ENCODE measurements at places on chromosomes 7 and 10.
A peak's percentile ranks its signal among the peaks of the same experiment; 100 is the strongest.

DNA sequence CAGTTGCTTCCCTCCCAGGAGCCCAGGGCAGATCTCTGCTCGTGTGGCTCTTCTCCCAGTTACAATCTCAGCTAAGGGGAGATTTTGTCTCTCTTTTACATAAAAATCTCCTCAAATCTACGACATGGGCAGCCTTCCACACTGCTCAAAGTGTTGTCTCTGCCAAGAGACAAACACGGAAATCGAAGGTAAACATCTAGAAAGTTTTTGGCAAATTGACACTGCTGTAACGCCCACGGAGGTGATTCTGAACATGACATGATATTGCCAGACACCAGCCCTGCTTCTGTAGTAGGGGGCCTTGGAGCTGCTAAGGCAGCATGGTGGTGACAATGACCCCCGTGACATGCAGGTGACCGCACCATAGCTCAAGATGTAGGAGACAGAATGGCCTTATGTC lies 128.3 kb downstream of the CCDC3 start:
- DNase-seq, result no peak

GRCh38 chr7:15400440-15400839 lies 161.4 kb downstream of the AGMO start:
- no peak for DNase-seq

DNA sequence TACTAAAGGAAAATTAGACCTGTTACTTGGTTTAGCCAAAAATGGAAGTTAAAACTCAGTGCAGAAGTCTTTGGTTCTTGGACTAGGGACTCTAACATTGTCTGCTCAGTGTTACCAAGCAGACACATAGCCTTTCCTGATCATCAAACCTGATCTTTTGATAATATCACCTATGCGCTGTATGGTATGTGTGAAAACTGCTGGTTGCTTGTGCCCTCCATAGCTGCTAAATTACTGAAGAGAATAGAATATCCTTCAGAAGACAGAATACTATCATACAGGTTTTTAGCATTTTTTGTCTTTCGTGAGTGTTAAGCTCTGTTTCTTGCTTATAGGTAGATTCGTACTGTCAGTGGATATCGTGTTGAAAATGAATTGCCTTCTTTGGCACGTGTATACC lies 68.7 kb downstream of the ST7 start:
- DNase-seq, result no peak

- DNase-seq, result no peak
Measured at GRCh38 chr7:54145716-54146115, 396.5 kb upstream of the VSTM2A start.

GRCh38 chr7:24910551-24911212 lies 69.3 kb downstream of the OSBPL3 start:
- no peak for DNase-seq

DNA sequence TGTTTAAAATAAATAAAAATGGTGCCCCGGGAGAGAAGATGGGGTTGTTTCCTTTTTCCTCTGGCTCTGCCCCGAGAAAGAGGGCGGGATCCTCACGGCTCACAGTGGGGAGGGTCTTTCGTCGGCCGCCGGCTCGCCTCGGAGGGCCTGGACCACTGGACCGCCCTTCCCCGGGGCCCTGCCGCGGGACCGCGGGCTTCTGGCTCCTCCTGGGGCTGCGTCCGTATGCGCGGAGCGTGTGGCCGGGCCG lies 3.5 kb upstream of the IGF2BP3 start:
- no peak for DNase-seq

DNA sequence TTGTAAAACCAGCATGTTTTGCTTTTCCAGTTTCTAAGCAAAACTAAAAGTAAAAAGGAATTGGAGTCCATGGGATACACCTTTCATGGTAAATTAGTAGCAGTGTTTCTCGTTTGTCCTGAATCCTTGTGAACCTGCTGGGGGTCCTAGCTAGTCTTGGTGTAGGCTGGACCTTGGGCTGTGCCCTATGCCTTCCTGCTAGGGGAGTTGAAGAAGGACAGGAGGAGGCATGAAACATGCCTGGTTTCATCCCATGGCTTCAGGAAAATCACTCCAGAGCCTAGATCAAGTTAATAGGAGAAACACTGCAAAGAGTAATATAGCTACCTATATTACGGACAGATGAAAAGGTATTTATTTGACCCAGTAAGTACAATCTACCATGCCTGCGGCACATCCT lies 41.1 kb upstream of the GDF10 start:
- no peak for DNase-seq

- no peak for DNase-seq
Measured at GRCh38 chr10:21022821-21023220, 125.7 kb upstream of the NEBL start.

GRCh38 chr10:52283174-52283573 lies 30.9 kb upstream of the DKK1 start:
- no peak for DNase-seq

DNA sequence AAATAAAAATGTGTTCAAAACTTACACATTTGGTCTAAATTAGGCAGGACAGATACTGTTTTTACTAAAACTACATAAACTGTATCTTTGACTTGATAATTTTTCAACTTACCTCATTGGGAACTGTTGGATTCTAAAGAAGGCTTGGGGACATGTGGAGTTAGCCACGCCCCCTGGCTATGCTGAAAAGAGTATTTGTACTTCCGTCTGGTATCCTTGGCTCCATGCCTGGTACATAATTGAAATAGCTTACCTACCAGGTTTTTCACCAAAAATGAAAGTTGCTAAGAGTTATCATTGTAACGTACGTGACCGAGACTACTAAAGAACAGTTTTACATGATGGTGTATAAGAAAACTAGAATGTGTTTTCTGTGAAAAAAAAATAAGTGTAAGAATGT lies 604.8 kb upstream of the IGFBP3 start:
- no peak for DNase-seq

DNA sequence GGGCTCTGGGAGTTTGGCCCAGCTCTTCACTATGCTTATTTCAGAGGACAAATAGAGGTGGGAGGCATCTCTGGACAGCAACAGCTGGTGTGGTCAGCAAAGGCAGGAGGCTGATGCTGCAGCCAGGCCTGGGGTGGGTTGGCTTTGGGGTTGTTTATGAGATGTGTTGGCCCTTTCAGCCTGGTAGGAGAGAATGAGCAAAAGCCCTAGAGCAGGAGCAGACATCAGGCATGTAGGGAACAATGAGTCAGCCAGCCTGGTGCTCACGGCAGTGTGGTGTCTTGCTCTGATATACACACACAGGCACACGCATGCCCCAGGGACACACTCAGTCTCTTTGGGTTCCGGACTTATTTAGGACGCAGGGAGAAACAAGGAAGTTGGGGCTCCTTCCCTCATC lies 157.1 kb downstream of the PRKCQ start:
- no peak for DNase-seq

GRCh38 chr10:124279882-124280281 lies 138.8 kb downstream of the OAT start:
- no peak for DNase-seq

DNA sequence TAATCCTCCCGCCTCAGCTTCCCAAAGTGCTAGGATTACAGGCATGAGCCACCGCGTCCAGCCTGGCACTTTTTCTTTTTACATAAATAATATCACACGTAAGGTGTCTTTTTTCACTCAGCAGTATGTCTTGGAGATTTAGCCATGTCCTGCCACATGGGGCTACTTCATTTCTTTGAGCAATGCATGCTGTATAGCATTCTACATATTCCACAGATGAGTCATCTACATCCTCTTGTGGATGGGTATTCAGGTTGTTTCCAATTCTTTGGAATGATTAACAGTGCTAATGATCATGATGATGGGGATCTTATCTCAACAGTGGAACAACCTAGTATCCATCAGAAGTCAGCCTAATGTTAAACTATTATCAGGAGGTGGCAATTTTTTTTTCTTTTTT lies 50.8 kb downstream of the ZNF503 start:
- DNase-seq, result no peak

DNA sequence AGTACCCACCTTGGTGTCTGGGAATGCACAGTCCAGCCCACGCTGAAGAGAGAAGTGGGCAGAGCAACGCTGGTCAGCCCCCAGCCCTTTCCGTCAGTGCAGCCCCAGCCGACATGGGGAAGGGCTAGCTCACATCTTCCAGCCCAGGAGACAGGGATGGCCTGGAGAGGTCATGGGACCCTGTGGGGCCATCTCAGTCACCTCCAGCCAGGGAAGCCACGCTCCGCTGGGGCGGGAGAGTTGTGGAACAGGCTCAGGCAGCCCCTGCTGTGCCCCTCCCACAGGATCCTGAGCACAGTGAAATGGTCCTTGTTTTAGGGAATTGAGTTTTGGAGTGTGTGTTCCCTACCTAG lies 85.1 kb downstream of the PAXIP1 start:
- DNase-seq, result peak; percentile 5

- DNase-seq, result no peak
Measured at GRCh38 chr10:59323831-59324401, 38.4 kb downstream of the FAM13C start.

- DNase-seq, result no peak
Measured at GRCh38 chr10:508726-509125, 180.7 kb downstream of the DIP2C start.

DNA sequence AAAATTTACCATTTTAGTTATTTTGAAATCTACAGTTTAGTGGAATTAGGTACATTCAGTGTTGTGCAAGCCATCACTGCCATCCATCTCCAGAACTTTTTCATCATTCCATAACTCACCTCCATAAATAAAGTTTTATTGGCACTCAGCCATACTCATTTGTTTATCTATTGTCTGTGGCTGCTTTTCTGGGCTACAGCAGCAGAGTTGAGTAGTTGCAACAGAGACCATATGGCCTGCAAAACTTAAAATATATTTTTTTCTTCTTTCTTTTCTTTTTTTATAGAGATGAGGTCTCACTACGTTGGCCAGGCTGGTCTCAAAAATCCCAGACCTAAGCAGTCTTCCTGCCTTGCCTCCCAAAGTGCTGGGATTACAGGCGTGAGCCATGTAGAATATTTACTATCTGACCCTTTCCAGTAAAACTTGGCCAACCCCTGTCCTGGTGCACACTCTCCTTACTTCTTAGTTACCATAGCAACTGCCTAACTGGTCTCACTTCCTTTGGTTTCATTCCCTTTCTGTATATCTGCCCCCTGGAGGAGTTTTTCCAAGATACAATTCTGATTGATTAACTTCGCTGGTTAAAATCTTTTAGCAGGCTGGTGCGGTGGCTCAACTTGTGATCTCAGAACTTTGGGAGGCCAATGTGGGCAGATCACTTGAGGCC lies 133.2 kb downstream of the CUX1 start:
- DNase-seq, result no peak

DNA sequence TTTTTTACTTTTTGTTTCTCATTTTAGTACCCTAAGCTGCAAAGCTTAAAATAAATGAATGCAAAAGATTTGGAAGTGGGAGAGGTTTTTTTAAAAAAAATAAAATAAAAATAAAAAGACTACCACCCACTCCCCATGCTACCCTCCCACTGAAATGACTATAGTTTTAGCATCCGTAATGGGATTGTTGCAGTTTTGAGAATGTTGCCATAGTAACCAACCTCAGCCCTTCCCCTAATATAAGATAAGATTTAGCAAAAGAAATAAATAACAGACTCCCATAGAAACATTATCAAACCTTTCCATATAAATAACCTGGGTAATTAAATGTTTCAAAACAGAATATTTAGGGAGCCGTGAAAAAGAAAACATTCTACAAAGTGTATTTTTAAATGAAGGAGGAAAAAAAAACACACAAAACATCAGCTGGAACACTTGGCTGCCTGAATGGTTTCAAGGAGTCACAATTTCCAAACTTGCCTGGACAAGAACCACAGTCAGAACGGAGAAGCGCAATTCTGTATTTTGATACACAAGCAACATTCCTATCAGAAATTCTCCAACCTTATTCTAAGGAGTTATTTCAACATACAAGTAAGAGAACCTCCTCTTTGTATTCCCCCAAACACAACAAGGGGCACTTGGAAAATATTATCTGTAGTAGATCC lies 57.4 kb downstream of the DGKI start:
- DNase-seq, result no peak

DNA sequence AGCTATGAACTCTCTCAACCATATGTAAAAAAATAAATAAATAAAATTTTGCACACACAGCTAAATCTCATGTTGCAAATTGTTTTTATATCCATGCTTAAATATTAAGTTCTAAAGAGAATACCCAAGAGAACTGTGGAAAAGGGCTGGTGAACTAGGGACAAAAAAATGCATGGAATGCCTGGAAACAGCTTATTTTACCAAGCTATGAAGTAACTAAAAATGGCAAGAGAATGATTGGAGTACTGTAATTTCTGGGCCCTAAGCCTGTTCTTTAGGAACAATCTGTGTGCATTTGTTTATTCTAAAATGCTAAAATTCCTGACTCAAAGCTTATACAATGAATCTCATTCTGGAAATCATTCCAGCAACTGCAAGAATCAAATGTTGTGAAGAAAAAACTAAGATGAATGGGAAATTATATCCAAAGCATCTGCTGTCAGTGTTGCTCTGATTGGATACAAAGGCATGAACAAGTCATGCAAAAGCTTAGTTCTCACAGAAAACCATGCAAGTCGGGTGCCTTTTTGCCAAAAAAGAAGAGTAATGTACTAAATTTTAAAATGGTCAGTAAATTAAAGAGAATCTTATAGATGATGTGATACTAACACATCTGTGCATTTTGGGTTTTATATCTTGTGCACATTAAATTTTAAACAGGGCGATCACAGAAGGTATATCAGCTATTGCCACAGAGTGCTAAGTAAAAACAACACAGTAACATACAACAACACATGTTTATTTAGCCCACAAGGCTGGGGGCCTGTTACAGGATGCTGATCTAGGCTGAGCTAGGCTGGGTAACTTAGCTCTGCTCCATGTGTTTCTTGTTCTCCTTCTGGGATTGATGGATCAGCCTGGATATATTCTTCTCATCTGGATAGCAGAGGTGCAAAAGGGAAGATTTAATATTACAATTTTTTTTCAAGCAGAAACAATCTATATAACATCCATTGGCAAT lies 453.5 kb upstream of the SEMA3A start:
- no peak for DNase-seq

DNA sequence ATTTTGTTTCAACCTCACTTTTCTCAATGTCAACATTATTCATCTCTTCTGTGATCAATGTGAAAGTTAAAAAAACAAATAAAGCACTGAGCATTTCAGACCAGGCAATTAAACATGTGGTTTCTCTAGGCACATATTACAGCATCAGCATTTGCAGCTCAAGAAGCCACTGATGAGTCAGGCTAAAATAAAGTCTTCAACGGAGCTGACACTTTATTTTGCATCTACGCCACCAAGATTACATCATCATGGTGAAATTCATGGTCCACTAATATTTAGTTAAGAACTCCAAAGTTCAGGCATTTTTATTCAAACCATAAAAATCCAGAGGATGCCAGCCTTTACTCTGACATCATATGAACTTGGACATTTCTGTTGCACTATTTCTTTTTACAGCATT lies 33.0 kb downstream of the MAGI2 start:
- DNase-seq, result no peak

GRCh38 chr10:34403512-34403911 lies 411.6 kb downstream of the PARD3 start:
- DNase-seq, result no peak

- DNase-seq, result no peak
Measured at GRCh38 chr10:23418051-23418681, 20.7 kb upstream of the OTUD1 start.

Data from femur (tissue), 1 donor.